ENCODE measurements at places on chromosomes 6 and 20.

DNA sequence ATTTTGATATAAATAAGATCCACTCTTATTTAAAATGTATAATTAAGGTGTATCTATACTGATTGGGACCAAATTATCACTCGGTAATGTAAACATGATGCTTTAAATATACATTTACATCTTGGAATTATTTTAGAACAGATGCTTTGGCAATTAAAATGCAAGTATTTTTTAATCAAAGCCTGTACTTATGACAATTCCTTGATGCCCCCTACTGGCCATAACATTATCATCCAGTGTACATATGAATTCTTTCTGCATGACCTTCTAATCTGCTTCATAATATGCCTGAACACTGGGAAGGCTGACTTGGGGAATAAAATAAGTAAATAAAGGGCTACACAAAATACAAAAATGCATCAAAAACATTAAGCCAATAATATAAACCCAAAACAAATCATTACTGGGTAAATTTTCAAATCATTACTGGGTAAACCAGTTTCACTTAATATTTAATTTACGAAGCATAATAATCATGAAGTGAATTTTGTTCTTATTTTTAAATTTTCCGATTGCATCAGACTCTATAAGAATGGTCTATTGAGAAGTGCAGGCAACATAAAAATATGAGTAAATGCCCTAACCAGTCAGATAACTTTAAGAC is 65.1 kb downstream of the CGA start:
- peak; percentile 70 for DNase-seq

DNA sequence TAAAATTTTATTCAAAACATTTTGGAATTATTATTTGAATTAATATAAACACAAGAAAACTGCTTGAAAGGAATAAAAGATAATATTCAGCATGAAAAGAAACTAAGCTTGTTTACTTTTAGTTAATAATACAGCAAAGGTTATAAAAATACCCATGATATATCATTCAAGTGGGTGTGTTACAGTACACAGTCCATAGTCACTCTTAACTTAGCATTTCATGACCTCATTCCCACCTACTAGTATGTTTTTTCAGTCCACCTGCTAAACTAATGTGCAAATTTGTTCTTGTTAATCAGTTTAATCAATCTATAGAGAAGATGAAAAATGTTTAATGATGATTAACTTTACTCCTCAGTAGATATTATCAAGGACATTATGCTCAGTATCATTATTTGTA is 841.4 kb upstream of the EPHA7 start:
- DNase-seq: no peak

GRCh38 chr20:7378864-7379605 is 561.2 kb downstream of the HAO1 start:
- DNase-seq: no peak

- DNase-seq: no peak
These were observed 39.0 kb downstream of the PYGB start for GRCh38 chr20:25286917-25287316.

DNA sequence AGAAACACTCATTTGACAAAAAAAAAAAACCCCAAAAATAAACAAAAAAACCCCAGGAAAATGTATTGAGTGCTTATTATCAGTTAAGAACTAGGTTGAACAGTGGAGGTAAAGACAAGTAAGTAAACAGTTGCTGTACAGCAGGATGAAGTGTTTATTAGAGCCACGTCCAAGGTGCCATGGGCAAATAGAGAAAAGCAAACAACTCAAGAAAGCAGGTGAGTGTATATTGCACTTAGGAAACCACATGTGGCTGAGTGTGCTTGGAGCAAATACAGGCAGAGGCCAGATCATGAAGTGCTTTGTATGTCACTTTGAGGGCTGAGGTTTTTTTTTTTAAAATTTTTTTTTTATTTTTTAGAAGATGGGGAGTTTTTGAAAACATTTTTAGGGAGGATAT is 98.3 kb downstream of the MACROD2 start:
- DNase-seq: peak; percentile 97

Data from DMS53 (cell line).